ENCODE measurements at places on chromosomes 1 and 21. TPM values are rescaled to one million over a fixed set of nuclear protein-coding genes. Genes with fewer than 3 reads are reported as not detected.

Gene LMX1A
- polyA plus RNA-seq: not detected

Gene SCCPDH
- 43.2 TPM for polyA plus RNA-seq

Gene TPTE
- polyA plus RNA-seq: not detected

Gene OR2T33
- not detected for polyA plus RNA-seq

Gene CELA3A
- not detected for polyA plus RNA-seq

Gene SERPINC1
- polyA plus RNA-seq: 0.14 TPM

Gene ERG
- 35.5 TPM for polyA plus RNA-seq

Gene AGBL4
- polyA plus RNA-seq: 0.81 TPM

Gene NOS1AP
- polyA plus RNA-seq: 2.2 TPM

Gene B3GALT2
- 26.5 TPM for polyA plus RNA-seq

Gene CLDN17
- polyA plus RNA-seq: not detected

Gene ITLN2
- 0.17 TPM for polyA plus RNA-seq

Gene OXCT2
- 0.58 TPM for polyA plus RNA-seq

Gene RABGAP1L
- 53.7 TPM for polyA plus RNA-seq

Gene HOOK1
- 36.2 TPM for polyA plus RNA-seq

Gene TAL1
- 8.6 TPM for polyA plus RNA-seq

Gene ADCY10
- polyA plus RNA-seq: 0.20 TPM

Gene AK5
- 1.4 TPM for polyA plus RNA-seq

Gene FCRL6
- 0.47 TPM for polyA plus RNA-seq

Gene ABCA4
- polyA plus RNA-seq: 1.5 TPM

Gene IVL
- polyA plus RNA-seq: not detected

Gene PIK3C2B
- polyA plus RNA-seq: 38.0 TPM

Gene OR2T11
- polyA plus RNA-seq: not detected

Gene TMEM167B
- 45.5 TPM for polyA plus RNA-seq

Gene PGLYRP4
- not detected for polyA plus RNA-seq

Gene CRABP2
- polyA plus RNA-seq: 88.6 TPM
